ENCODE measurements at places on chromosomes 2 and 18.
A peak's percentile ranks its signal among the peaks of the same experiment; 100 is the strongest.

DNA sequence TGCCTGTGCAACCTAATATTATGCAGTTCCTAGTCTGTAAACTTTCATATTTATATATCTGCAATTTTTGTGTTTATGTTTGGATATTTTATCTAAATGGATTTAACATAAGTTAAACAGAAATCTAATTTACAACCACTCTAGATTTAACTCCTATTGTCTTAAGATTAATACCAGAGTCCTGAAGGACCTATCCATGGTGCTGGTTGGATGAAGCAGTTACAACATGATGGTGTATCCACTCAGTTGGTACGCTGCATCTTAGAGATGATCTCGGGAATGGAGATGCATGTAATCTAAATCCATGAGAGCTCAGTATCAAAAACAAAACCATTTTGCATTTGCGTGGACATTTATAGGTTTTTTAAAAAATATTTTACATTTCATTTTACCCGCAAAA is 745.9 kb upstream of the SLC8A1 start:
- DNase-seq: no peak

DNA sequence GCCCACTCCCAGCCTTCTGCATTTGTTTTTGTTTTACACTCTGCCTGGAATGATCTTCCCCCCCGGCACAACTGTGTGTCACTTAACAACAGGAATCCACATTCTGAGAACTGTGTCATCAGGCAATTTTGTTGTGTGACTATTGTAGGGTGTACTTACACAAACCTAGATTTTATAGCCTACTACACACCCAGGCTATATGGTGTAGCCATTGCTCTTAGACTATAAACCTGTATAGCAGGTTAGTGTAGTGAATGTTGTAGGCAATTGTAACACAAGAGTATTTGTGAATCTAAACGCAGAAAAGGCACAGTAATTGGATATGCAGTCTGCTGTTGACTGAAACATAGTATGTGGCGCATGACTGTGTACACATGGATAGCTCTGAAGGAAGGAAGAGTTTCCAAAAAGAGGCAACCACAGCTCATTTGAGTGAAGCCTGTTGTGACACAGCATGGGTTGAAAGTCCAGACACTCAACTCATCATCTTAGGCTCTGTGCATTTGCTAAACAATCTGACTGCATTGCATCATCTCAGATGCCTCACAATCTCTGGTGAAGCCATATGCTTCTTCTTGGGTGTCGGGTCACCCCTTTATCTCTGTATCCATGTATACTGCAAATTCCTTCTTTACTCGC is 506.6 kb upstream of the SPHKAP start:
- DNase-seq: peak; percentile 18

DNA sequence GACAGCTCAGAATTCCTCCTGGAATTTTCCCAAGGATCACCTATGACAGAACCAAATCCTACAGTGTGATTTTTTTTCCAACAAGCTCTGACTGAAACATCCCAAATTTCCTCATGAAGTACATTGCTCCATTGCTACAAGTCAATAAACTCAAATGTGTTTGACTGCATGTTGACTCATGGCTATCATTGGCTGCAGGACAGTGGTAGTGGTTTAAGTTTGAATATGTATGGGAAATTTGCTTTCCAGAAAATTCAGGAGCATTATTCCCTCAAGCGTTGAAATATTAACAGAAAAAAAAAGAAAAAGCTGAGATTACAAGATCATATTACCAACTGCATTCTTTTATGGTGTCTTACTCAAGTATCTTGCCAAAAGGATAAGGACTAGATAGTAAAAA is 402.8 kb upstream of the DSEL start:
- no peak for DNase-seq

DNA sequence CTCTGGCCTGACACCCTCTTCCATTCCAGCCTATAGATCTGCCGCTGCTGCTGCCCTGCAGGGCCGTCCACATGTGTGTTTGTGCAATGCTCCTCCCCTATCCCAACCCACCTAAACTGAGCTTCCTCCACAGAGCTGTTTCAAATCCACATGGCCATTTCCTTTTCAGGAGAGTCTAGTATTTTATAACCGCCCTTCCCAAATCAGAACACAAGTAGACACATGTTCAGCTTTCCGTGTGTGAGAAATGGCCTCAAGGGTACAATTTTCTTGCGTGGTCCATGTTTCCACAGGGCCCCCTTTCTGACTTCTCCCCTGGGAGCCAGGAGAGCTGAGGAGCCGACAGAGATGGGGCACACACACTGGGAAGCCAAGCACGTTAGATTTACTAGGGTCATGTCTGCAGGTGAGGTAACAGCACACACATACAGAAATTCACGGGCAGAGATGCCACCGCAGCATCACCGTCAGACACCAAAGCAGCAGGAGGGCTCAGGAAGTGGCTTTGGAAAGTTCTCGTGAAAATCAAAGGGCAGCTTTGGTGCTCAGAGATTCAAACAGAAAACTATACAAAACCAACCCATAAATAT is 102.9 kb upstream of the TGFA start:
- no peak for DNase-seq

DNA sequence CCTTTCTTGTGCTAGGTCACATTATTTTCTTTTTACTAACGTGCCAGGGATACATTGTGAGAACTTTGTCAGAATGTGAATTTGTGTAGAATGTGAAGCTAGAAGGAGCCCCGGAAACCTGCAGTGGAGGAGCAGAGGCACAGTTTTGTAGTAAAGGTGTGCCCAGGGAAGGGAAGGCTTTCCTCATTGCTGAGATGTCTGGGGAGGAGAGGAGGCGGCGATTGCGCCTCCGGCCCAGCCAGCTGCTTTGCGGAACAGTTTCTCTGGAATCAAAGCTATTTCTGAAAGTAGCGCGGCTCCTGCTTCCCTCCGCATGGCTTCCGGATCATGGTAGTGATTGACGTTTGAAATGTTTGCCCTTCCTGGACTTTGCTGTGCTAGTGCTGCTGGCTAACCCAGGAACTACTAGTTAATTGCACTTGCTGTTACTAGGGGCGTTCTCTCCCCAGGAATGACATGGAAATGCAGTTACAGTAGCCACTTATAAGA is 83.1 kb upstream of the RBM44 start:
- DNase-seq: no peak

- no peak for DNase-seq
Observed at GRCh38 chr2:54638103-54638502, 85.4 kb upstream of the EML6 start.

GRCh38 chr2:223019987-223020717 is 31.8 kb upstream of the KCNE4 start:
- DNase-seq: no peak

- no peak for DNase-seq
Observed at GRCh38 chr2:2638547-2639220, 307.6 kb upstream of the MYT1L start.
